Right kidney (tissue), 9 donors: ENCODE measurements at places on chromosomes 4 and X.

- DNase-seq = no peak
Observed at GRCh38 chrX:1483843-1484637, 31.3 kb upstream of the ASMTL start.

GRCh38 chr4:77586951-77587383 lies 18.7 kb upstream of the CXCL13 start:
- DNase-seq = no peak

GRCh38 chr4:102601586-102602227 lies 100.5 kb downstream of the NFKB1 start:
- DNase-seq = no peak

DNA sequence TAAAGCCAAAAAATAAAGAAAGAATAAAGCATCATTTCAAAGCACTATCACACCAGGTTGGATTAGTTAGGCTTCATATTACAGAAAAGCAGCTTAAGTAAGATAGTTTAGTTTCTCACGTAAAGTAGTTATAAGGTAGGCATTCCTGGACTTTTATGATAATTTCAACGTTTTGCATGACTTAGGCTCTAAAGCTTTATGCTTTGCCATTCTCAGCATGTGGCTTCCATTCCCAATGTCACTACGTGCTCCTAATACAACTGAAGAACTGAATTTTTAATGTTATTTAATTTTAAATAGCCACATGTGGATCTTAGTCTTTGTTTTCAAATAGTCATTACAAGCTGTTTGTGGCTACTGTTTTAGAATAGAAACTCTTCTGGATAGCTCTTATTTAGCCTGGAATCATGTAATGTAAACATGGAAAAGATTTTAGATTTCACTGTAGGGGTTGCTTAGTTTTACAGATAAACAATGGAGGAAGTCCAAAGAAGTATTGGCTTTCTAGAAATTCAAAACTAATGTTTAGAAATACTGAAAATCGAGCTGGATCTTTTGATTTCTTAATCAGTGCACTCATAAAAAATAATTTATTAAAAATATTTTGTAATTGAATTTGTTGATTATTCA lies 710.0 kb downstream of the IL1RAPL1 start:
- DNase-seq = no peak

DNA sequence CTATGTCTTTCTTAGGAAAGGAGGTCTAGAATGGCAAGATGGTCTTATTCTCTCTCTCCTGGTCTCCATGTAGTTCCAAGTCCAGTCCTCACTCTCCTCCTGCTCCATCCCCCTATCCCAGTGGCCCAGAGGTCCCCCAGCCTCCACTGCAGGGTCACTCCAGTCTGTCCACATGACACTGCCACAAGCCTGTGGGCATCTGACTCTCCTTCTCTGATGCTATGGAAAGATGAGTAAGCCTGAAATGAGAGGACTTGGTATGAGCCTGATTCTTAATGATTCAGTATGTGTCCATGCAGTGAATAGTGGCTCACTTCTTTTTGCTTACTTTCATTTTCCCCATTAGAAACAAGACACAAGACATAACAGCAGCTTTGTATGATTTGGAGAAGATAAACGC lies 516.8 kb upstream of the ADGRL3 start:
- DNase-seq = no peak
